ENCODE measurements at places on chromosomes 16 and 17. TPM values are rescaled to one million over a fixed set of nuclear protein-coding genes. Genes with fewer than 3 reads are reported as not detected.

The AHSP gene
- polyA plus RNA-seq = not detected

The CA4 gene
- polyA plus RNA-seq = not detected

The PDILT gene
- polyA plus RNA-seq = not detected

The OTOA gene
- not detected for polyA plus RNA-seq

The IRF8 gene
- 3.2 TPM for polyA plus RNA-seq

The SMARCE1 gene
- 195 TPM for polyA plus RNA-seq

The SARM1 gene
- 7.0 TPM for polyA plus RNA-seq

Data from naive thymus-derived CD8-positive, alpha-beta T cell (primary cell).